Activated naive CD4-positive, alpha-beta T cell treated with anti-CD3 and anti-CD28 coated beads for 36 hours (primary cell): ENCODE measurements at places on chromosomes 16 and 17. TPM values are rescaled to one million over a fixed set of nuclear protein-coding genes. Genes with fewer than 3 reads are reported as not detected.

SNX11 gene
- total RNA-seq = 23.0 TPM

LRRC75A gene
- total RNA-seq = 0.69 TPM

P2RX1 gene
- total RNA-seq = 0.17 TPM

ADGRG1 gene
- total RNA-seq = 1.0 TPM

ADAM11 gene
- 0.57 TPM for total RNA-seq

NECAB2 gene
- not detected for total RNA-seq

ADPRM gene
- total RNA-seq = 11.1 TPM

ZNF423 gene
- total RNA-seq = not detected

SLC7A6 gene
- total RNA-seq = 79.4 TPM

SLC16A6 gene
- 1.1 TPM for total RNA-seq

LGALS9B gene
- not detected for total RNA-seq
